D721Med (cell line): ENCODE measurements at places on chromosomes 16 and 17.

DNA sequence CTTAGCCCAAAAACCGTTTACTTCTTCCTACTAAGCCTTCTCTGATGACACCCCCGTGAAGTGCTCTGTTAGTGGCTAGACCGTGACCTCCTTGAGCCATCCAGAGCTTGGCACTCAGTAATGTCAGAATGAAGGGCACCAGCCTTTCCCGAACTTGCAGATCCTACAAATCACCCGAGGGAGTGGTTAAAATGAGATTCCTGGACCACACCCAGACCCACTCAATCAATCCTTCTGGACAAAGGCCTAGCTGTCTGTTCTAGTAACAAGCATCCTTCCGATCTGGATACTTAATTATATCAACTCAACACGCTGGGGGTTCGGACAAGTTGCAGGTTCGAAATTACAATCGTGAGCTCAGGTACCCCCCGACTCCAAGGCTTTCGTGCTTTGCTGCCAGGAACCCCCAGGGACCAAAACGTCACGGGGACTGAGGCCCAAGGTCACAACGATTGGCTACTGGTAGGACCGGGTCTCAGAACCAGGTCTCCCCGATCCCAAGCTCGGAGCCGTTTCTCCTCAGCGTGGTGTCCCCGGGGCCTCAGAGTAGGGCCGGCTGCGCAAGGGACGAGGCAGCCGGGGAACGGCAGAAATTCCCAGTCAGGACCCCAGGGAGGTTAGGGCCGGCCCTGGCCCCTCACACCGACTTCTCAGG, 527 bp downstream of the CIAPIN1 start:
- DNase-seq: no peak

GRCh38 chr16:57862698-57863433, 60.6 kb upstream of the KIFC3 start:
- DNase-seq: no peak

GRCh38 chr16:26605626-26606271, 461.0 kb upstream of the C16orf82 start:
- no peak for DNase-seq

DNA sequence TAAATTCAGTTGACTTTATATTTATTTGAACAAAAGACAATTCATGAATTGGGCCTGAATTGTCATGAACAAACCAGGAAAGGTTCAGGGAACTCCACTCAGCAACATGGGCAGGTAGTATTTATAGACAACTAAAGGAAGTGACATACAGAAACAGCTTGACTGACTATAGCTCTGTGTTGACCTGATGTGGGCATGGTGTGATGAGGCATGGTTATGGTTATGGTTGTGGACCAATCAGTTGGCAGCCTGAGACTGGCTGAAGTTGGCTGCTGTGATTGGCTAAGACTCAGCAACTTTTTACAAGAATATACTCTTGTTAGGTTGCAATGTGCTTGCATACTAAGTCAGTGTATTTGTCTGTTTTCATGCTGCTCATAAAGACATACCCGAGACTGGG, 108.4 kb downstream of the HS3ST3B1 start:
- DNase-seq: no peak

GRCh38 chr17:64236827-64237403, 26.1 kb downstream of the TEX2 start:
- no peak for DNase-seq
